GM23338 (cell line): ENCODE measurements at places on chromosomes 12 and 14.

- peak; percentile 94 for DNase-seq
These were observed 7.7 kb upstream of the INF2 start for GRCh38 chr14:104681689-104682074.

- DNase-seq = no peak
These were observed 121.9 kb downstream of the SPTSSA start for GRCh38 chr14:34340025-34340625.

DNA sequence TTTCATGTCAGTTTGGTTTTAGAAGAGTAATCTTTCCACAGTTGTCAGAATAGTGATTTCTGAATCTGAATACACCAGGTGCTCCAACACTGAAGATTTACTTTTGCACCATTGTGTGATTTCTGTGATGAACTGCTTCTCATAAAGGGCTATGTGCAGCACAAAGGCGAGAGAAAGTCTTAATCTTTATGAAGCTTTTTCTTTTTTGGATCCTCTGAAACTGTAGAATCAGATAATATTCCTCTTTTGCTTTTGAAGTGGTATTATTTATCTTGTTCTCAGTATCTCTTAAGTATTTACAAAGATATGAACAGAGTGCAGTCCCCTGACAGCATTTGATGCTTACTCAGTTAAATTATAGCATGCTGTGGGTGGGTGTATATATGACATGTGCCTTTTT lies 207.8 kb downstream of the NAV3 start:
- DNase-seq = no peak

DNA sequence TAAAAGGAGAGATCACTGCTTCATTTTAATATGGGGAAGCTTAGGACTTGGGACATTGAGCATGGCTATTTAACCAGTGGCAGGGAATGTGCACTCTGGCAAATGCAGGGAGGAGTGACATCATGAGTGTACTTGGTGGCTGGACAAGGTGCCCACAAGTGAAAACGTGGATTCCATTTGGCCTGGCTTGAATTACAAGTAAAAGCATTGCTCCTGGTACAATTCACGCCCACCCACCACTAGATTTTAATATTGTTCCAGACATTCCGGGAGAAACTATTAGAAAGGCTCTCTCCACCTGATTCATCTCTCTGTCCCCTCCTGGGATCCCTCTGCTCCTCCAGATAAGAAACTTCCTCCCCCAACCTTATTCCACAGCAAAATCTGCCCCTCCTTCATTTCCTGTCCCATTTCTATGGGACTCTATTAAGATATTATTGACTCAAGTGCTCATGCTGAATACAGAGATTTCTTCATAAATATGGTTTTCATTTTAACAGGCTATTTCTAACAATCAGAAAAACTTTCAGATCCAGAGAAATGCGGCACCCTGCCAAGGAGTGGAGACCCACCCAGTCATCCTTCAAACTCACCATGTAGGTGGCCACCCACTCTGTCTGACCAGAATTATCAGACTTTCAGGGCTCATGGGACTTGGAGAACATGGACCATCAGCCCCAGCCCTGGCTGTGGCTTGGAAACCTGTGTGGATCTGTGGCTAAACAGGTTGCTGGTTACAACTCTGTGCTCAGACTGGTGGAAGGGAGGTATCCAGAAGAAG lies 43.2 kb downstream of the SSPN start:
- no peak for DNase-seq

GRCh38 chr12:54526812-54527630 lies 22.4 kb upstream of the PDE1B start:
- peak; percentile 93 for DNase-seq

GRCh38 chr12:53499266-53500141 lies at the start of gene MAP3K12:
TSS of gene MAP3K12 (minus strand) at chr12:53499458. CDS start at chr12:53487391, 12,067 bp downstream.
- peak; percentile 86 for DNase-seq

- no peak for DNase-seq
These were observed 109.4 kb downstream of the TMEM30B start for GRCh38 chr14:61171727-61172126.

DNA sequence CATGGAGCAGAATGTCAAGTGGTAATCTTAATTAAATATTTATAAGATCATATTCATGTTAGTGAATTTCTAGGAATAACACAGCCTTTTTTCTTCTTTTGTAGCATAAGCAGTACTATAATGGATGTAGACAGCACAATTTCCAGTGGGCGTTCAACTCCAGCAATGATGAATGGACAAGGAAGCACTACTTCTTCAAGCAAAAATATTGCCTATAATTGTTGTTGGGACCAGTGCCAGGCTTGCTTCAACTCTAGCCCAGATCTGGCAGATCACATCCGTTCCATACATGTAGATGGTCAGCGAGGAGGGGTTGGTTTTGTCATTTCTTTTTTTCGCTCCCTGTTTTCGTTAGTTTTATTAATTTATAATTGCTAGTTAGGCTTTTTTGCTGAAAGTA lies 23.1 kb downstream of the AEBP2 start:
- no peak for DNase-seq

DNA sequence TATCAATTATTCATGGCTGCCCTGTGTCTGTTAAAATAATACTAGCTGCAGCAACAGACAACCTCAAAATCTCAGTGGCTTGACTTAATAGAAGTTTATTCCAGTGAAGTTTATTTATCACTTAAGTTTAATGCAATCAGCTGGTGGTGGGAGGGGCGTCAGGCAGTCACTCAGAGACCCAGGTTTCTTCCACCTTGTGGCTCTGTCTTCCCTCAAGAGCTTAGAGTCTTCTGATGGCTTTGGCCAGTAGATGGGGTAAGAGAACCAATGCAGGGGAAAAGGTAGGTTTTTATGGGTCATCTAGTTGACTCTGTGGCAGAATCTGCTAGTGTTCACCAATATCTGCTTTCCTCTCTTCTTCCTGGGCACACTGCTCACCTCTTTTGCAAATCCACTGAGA lies 668.9 kb downstream of the AACS start:
- DNase-seq = peak; percentile 28

DNA sequence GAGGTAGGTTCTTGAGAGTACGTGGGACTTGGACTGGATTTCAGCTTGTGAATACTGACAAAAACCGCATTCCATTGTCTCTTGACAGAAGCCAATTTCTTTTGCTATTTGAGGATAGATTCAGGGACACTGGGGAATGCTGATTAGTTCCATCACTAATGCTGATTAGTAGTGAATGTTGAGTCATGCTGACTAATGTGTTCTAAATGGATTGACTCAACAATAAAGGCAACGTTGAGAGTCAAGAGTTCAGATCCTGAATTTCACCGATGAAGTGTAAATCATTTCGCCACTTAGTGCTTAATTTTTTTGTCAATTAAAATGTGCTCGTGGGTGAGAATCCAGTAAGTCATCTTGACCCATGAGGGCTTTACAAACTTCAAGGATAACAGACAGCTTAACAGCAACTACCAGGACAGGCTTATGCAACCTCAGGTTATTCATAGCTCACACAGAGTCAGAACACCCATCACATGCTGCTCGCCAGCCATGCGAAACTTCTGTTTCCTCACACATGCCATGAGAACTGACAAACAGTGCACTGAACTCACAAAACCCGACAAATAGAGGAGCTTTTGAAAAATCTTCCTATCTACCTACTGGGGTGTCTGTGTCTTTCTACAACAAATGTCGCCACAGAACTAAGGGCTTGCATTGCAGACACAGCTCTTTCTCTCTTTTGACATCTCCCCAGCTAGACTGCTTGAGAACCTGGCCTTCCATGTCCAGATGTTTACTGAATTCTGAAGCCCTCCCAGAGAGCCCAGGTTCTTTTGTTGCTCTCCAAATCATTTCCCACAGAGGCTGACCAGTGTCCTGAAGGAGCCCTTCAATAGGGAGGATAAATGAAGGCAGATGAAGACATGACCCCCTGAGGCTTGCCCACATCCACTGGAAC lies 316.4 kb downstream of the ZFP36L1 start:
- peak; percentile 24 for DNase-seq

DNA sequence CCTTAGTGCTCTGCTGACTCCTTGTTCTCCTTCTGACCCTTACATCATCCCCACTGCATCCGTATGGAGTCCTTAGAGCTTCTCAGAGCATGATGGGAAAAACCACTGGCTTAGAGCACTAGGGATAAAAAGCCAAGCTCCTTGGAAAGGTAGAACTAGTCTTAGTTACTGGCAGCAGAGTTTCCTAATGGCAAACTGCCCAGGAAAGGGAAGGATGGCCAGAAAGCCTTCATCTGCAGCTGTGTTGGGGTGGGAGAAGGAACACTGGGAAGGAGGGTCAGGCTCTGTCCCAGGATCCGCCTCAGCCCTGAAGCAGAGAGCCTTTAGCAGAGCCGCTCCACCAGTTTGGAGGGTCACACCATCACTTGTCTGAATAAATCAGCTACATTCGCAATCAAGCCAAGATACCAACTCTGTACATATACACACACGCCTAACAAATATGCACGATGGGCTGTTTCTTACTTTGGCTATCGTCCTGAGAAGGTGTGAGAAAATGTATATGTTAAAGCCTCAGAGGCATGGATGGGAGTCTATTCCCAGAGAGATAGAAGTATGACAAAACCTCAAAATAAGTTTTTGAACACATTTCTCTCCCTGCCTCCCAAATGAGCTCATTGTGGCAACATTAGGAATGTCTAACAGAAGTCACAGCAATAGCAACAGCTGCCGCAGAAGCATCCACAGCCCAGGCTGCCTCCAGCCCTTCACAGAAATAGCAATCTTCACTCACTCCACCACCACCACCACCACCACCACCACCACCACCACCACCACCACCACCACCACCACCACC lies 18.6 kb upstream of the GALNT8 start:
- no peak for DNase-seq

GRCh38 chr14:41663473-41663850 lies 56.8 kb downstream of the LRFN5 start:
- no peak for DNase-seq

DNA sequence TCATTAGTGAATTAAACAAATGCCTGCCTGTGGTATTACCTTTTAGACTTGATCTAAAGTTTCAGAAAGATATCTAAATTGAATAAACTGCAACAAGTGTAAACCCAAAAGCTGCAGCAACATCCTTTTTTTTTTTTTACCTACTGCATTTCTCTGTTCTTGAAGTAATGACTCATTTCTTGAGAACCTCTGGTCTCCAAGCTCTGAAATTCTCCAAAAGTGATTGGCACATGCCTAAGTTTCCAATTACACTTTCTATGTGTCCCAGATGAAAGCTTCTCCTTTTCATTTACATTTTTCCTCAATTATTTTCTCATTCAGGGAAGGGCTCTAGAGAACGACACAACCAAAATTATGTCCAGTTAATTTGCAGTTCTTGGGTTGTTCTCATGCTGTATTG lies 435.2 kb upstream of the DCN start:
- DNase-seq = no peak

DNA sequence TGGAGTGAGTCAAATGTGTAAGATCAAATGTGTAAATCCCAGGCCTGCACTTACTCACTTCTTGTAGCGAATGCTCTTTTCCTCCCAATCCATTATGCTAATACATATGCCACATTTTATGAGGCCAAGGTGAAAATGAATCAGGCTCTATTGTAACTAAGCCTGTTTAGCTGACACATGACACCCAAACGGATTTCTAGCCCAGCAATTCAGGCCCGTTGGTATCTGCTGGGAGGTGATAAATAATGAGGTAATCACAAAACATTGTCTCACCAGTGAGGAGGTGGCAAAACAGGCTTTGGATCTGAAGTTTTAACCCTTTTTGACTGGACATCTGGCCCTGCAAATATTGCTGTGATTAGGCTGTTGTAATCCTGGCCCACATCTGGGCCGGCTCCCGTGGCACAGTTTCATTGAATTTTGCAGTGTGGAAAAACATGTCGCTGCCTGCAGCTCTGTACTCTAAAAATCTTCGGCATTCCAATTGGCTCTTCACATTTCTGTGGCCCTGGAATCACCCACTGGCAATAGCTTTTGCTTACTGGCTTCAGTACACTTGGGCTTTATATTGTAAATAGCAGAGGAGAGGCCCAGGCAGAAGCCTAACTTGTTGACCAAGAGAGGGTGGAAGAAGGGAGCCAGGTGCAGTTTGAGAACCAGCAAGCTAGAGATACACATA lies 106.1 kb downstream of the PAX9 start:
- peak; percentile 62 for DNase-seq

- DNase-seq = peak; percentile 9
These were observed 263.4 kb upstream of the FKBP4 start for GRCh38 chr12:2531371-2531770.

DNA sequence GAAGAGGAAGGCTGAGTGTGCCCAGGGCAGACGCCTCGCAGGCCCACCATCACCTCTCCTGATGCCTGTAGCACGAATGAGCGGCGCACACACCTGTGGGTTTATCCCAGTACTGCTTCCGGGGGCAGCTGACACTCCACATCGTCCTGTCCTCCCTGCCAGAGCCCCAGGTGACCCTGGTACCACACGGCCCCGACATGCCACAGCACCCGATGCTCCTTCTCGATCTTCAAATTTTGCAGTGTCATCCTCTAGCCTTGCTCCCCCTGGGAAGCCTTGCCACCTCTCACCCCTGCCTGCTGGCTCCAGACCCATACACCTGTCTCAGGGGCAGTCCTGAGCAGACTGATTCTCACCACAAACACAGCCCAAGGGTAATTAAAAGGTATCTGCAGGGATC lies 40.6 kb downstream of the ANO2 start:
- no peak for DNase-seq

GRCh38 chr12:94790825-94791224 lies 140.5 kb upstream of the TMCC3 start:
- DNase-seq = no peak

DNA sequence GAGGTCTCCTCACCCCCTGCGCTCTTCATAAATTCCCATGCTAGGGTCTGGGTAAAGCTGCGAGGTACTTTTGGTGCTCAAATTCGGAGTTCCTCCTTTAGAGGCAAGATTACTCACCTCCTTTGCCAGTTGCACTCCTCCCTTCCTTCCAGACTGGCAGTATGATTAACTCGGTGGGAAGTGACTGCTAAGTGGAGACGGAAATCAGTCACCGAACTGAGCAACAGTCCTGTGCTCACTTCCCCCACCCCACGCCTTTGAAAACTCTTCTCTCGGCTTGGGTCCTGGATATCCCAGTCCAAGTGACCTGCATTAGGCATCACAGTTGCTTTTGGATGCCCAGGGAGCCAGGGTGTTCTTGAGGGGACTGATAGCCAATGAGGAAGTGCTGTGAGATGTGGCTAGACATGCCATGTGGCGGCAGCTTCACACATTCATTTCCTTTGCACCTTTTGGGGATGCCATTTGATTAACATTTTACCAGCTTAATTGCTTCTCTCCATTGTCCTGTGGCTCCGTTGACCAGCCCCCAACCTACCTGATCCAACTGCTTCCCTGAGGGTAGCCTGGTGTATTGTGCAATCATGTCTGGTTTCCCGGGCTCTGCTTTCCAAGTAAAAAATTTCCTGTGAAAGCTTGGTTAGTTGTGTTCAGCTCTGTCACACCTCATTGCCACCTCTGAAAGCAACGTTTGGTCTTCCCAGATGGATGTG lies 840 bp downstream of the PNP start:
- DNase-seq = peak; percentile 48
